Ureter (tissue), 1 donor: ENCODE measurements at places on chromosomes 2 and 18. TPM values are rescaled to one million over a fixed set of nuclear protein-coding genes. Genes with fewer than 3 reads are reported as not detected.

DNA sequence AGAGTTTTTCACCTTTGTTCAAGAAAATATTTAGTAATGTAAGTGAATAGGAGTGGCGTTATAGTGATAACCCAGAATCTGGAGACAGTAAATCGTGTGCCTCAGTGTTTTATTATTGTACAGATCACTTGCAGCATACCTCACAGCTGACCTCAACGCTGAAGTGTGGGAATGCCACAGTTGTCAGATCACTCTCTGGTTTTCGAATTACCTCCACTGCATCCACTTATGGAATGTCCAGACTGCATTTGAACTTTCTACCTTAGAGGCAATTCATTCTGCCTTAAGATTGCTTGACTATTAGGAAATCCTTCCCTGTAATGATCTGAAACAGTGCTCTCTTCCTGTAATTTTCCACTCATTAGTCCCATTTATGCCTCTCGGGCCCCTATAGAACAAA lies 164.5 kb upstream of the ALPP start:
- no peak for DNase-seq

SLC5A7 gene
- total RNA-seq = 3.7 TPM

CHAC2 gene
- total RNA-seq = 3.2 TPM

DSEL gene
- 6.3 TPM for total RNA-seq

- no peak for DNase-seq
These were observed 4.8 kb upstream of the B3GNT7 start for GRCh38 chr2:231390667-231391066.

DNA sequence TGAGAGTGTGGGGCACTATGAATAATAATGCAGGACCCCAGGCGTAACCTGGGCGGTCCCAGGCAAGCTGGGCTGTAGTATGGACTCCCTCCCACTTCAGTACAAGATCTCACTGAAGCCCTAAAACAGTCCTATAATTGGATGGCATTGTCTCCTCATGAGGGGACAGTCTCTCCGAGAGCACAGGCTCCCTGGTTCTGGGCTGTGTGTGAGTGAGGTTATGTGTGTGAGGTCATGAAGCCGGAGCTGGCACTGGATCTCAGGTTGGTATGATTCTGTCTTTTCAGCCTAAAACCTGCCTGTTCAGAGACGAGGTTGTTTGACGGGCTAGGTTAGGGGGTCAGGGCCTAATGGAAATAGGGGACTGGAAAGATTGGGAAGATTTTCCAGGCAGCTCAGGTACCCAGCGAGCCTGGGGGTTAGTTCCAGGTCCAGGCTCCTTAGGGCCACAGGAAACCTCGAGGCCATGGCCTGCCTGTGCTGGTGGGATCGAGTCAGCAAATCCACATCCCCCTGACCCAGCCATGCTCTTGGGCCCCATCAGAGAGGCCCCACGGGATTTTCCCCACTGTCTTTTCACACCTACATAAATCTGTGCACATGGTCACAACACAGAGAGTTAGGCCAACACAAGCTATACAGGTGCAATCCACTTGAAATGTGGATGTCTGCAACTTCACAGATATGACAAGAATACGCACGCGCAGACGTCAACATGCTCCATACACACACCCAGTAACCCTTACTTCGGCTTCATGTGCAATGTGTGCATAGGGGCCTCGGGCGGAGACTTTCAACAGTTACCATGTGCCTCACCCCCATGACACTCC lies 94.8 kb downstream of the INHBB start:
- DNase-seq = no peak

CKAP2L gene
- total RNA-seq = 1.2 TPM

DNA sequence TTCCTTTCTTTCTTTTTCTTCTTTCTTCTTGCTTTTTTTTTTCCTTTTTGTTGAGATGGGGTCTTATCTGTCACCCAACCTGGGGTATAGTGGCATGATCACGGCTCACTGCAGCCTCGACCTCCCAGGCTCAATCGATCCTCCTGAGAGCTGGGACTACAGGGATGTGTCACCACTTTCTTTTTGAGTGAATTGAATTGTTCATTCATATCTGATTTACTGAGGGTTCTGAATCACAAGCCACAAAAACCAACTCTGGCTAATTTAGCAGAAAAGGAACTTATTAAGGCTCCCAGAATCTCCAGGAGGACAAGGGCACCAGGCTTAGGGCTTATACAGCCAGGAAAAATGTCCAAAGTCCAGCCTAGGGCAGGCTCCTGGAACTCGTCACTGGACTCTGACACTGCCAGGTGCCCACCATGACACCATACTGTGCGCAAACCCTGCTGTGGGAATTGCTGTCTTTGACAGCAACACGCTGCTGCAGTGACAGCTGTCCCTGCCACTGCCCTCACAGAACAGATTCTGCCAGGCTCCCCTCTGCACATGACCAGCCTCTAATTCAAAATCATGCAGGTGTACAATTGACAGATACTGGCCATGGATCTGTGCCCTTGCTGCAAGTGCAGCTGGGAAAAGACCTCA lies 42.9 kb upstream of the EML6 start:
- DNase-seq = no peak

- no peak for DNase-seq
These were observed 16.2 kb upstream of the ZCCHC2 start for GRCh38 chr18:62506495-62507143.

PSTPIP2 gene
- total RNA-seq = 9.9 TPM

- DNase-seq = no peak
These were observed 215.1 kb downstream of the LDLRAD4 start for GRCh38 chr18:13433685-13434084.

VRK2 gene
- 25.6 TPM for total RNA-seq

DNA sequence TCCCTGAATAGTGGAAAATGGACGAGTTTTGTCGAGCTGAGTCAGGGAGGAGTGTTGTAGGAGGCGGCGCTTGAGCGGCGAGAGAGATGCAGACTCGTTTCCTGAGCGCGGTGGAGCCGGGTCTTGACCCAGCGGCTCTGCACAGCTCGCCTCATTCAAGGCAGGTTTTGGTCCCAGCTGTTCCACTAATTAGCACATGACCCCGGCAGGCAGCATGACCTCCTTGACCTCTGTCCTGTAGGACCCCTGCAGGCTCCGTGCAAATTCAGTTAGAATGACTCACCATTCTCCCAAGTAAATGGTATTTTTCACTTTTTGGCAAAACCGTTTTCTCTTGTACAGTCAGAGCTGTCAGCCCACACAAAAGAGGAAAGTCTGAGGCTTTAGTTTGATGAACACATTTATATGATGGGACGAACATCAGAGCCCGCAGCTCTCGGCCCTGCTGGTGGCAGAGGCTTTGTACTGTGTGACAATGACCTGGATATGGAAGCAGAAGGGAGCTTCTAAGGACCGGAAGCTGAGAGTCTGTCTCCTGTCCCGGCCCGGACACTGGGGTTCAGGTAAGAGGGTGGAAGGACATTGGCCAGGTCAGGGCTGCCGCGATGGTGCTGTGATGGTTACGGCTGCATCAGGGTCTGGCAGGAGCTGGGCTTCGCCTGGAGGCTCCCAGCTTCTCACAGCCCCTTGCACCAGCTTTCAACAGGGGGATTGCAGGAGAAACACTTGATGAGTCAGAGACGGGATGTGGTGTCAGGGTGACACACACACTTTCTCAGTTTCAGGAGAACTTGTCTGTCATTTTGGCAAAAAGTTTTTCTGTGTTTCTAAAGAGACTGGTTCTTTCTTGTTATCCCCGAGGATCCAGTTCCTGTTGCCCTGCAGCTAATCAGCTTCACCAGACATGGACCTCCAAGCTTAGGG lies 29.9 kb upstream of the ALKAL2 start:
- no peak for DNase-seq

DNA sequence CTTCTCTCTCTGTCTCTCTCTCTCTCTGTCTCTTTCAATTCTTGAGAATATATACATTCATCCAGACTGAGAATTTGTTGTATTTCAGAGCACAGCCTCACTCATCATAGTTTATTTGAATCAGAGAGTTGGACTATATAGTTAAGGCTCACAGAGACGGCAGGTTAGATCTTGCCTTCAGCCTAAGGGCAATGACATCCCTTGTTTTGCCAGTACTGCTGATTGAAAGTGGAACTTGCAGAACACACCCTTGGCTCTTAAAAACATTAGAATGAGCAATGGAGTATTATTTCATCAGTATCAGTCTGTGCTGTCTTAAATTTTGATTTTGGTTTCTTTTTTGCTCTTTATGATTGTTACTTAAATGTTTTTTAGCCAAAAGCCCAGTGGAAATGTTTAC lies 62.0 kb upstream of the DSG1 start:
- DNase-seq = no peak

DNA sequence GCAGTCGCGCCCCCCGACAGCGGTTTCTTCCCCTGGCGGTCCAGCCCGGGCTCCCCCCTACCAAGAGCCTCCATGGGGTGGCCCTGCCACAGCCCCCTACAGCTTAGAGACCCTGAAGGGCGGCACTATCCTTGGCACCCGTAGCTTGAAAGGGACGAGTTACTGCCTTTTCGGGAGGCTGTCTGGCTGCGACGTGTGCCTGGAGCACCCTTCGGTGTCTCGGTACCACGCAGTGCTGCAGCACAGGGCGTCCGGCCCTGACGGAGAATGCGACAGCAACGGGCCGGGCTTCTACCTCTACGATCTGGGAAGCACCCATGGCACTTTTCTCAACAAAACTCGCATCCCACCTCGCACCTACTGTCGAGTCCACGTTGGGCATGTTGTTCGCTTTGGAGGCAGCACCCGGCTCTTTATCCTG lies 475 bp downstream of the SLC4A1AP start:
- DNase-seq = no peak
